HT1080 (cell line): ENCODE measurements at places on chromosomes 6 and 20. TPM values are rescaled to one million over a fixed set of nuclear protein-coding genes. Genes with fewer than 3 reads are reported as not detected.

DNA sequence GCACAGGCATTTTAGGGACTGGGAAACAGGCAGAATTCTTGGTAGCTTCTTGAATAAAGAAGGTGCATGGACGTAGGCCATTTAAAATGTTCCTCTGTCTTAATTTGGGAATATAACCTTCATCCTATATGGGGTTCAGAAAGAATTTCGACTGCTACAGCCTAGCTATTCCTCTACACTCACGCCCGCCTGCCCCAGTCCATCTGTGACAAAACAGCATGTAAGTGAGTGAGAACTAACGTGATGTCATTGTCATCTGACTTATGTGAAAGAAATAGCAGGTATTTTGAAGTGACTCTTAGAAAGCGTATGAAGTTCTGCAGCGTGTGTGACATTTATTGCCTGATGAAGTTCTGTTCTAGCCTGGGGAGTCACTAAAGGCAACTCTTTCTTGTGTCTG, 52.2 kb upstream of the SLC22A1 start:
- DNase-seq, result no peak

- no peak for DNase-seq
These were observed 946.8 kb downstream of the GRIK2 start for GRCh38 chr6:102340311-102340710.

- DNase-seq, result no peak
These were observed 20.6 kb upstream of the FAM209A start for GRCh38 chr20:56503916-56504315.

The TP53TG5 gene
- total RNA-seq, result not detected in 2 replicates

The STMND1 gene
- not detected in 2 replicates for total RNA-seq
